ENCODE measurements at places on chromosomes 6 and 20.
A peak's percentile ranks its signal among the peaks of the same experiment; 100 is the strongest.

- no peak for DNase-seq
These were observed 61.7 kb downstream of the RIPOR3 start for GRCh38 chr20:50629670-50630045.

- DNase-seq, result no peak
These were observed 118.8 kb downstream of the MAP3K7 start for GRCh38 chr6:90468080-90468479.

DNA sequence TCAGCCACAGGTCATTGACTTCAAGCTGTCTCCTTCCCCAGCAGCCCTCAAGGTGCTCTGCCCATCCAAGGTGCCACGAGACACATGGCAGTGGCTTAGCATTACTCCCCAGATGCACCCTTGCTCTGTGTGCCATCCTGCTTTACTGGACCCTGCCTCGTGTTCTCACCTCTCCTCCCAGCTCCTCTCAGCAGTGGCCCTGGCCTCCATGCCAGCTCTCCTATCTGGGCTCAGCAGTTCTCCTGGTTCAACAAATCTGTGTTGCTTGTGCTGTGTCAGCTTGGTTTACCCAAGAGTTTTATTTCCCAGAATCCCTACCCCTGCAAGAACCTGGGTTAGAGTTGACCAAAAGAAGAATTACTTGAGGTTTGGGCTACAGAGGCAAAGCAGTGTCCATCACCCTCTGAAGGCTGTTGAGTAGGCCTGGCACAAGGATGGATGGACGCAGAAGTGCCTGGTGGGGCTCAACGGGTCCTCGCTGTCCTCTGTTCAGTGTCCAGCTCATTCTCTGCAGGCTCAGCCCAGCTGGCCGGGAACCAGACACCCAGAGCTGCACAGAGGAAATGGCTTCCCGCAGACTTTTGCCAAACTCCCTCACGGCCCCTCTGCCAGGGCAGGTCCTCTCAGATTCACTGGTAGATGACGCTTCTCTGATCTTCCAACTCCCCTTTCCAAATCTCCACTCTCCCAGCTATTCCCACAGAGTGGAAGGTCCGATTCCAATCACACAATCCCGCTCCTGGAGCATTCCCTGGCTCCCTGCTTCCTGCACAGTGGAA lies 82.6 kb downstream of the FOXA2 start:
- DNase-seq, result no peak

DNA sequence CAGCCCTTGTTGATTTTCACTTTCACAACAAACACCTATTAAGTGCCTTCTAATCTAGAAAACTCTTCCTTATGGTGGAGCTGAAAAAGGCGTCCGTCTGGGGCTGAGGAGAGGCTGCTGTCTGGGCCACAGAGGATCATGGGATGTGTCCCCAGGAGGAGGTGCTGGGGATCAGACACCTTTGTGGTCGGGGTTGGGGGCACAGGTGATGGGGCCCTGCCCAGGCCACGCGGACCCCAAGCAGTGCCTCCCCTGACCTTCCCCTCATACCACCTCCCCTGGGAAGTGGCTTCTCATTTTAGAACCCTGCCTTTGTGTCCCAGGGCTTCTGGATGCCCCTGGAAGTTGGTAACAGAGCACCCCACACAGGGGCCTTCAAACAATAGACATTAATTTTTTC lies 41.1 kb downstream of the SUN5 start:
- no peak for DNase-seq

DNA sequence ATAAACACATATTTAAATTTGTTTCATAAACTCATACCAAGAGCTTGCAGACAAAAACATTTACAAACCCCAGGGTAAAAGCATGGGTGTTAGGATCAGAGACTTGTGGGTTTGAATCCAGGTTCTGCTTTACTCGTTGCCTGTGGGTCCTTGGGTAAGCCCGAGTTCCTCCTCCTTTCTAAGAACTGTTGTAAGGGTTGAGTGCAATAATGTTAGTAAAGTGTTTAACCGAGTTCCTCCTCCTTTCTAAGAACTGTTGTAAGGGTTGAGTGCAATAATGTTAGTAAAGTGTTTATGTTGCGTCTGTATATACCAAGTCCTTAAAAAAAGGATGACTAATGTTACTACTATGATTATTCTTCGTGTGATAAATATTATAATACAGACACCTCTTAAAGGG lies 18.7 kb downstream of the CCDC170 start:
- DNase-seq, result no peak

DNA sequence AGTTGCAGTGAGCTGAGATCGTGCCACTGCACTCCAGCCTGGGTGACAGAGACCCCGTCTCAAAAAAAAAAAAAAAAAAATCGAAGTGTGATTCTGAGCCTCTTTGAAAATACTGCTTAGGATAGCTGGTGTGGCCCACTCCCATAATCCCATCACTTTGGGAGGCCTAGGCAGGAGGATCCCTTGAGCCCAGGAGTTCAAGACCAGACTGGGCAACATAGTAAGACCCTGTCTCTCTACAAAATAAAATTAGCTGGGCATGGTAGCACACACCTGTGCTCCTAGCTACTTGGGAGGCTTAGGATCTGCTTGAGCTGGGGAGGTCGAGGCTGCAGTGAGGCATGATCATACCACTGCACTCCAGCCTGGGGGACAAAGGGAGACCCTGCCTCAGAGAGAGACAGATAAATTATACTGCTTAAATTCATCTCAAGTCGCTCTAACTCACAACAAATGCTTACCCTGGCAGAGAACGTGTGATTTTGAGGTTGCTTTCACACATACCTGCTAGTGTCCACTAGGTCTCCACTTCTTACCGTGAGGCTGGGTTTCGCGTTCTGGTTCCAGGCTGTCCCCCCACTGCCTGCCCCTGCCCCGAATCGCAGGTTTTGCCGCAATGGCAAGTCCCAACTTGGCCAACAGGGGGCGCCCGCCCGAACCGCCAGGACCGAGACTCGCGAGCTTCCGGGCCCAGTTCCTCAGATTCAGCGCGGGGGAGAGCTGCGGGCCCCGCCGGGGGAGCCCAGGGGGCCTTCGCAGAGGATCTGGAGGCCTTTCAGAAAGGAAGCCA lies 12.3 kb upstream of the TMC2 start:
- DNase-seq, result peak; percentile 82

- DNase-seq, result peak; percentile 26
These were observed 6.9 kb upstream of the OSER1 start for GRCh38 chr20:44217342-44218092.

GRCh38 chr20:31670371-31671228 lies 32.9 kb downstream of the COX4I2 start:
- no peak for DNase-seq

DNA sequence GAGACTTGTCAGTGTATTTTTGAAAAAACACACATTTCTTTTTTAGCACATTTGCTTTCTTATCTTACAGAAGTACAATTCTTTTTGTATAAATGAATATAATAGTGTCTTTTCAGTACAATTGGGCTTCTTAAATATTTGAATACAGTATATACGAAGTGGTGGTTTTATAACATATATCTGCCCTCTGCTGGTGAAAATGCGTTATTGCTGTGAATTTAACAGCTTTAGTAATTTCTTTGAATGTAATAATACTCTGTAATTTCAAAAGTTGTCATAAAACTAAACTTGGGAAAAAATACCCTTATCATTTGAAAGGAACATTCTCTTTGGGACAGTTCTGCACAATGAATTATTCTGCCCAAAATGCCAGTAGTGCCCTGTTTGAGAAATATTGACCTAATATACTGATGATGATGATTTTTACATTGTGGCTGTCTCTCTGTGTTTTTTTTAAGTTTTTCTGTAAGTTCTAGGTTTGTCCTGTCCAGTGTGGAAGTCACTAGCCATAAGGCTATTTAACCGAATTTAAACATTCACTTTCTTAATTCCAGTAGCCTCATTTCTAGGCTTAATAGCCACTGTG lies 19.0 kb downstream of the SMAP1 start:
- no peak for DNase-seq

- DNase-seq, result no peak
These were observed 32.7 kb downstream of the COL21A1 start for GRCh38 chr6:56214703-56215101.

- DNase-seq, result no peak
These were observed 729 bp upstream of the ZHX3 start for GRCh38 chr20:41318271-41318649.

DNA sequence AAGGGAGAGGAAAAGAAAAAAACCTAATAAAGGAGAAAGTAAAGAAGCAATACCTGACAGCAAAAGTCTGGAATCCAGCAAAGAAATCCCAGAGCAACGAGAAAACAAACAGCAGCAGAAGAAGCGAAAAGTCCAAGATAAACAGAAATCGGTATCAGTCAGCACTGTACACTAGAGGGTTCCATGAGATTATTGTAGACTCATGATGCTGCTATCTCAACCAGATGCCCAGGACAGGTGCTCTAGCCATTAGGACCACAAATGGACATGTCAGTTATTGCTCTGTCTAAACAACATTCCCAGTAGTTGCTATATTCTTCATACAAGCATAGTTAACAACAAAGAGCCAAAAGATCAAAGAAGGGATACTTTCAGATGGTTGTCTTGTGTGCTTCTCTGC lies 70.8 kb upstream of the RNF146 start:
- DNase-seq, result no peak

- DNase-seq, result no peak
These were observed 11.3 kb downstream of the MBOAT1 start for GRCh38 chr6:20200761-20201630.

DNA sequence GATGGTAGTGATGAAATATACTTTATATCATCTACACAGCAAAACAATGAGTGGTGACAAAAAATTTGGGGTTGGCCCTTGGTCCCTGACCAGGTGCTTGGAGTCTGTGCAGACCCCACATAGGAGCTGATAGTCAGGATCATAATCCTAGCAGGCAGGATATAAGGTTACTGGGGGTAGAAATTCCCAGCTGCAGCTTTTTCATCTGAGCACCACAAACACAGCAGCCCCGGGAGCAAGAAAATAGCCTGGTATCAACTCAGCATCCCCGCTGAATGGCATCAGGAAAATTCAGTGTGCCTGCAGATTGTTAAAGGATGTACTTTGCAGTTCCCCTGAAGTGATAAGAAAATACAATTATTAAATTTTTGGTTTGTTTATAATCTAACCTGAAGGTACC lies 27.8 kb upstream of the RPL7L1 start:
- no peak for DNase-seq

GRCh38 chr6:89610149-89610642 lies 28.4 kb downstream of the LYRM2 start:
- peak; percentile 56 for DNase-seq

- DNase-seq, result no peak
These were observed 13.6 kb upstream of the TCF15 start for GRCh38 chr20:623704-624103.

GRCh38 chr6:8108031-8108660 lies 5.8 kb upstream of the EEF1E1 start:
- no peak for DNase-seq

DNA sequence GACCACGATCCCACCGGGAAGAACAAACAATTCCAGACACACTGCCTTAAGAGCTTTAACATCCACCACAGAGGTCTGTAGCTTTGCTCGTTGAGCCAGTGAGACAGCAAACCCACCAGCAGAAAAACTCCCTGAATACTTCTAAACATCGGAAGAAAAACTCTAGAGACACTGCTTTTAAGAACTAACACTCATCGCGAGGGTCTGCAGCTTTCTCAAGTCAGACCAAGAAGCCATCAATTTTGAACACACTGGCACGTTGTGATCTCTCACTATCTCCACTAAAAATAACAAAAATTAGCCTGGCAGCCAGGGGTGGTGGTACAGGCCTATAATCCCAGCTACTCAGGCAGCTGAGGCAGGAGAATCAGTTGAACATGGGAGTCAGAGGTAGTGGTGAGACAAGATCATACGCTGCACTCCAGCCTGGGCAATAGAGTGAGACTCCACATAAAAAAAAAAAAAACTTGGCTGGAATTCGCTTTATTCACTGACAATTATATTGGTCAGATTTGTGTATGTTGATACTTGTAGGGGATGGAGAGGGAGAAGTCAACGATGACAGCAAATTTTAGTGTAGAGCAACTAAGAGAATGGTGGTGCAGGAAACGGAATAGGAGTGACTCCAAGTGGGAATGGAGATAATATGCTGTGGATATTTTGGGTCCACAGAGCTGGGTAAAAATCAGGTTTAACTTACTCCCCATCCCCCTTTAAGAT lies 860 bp upstream of the TMEM14C start:
- no peak for DNase-seq

DNA sequence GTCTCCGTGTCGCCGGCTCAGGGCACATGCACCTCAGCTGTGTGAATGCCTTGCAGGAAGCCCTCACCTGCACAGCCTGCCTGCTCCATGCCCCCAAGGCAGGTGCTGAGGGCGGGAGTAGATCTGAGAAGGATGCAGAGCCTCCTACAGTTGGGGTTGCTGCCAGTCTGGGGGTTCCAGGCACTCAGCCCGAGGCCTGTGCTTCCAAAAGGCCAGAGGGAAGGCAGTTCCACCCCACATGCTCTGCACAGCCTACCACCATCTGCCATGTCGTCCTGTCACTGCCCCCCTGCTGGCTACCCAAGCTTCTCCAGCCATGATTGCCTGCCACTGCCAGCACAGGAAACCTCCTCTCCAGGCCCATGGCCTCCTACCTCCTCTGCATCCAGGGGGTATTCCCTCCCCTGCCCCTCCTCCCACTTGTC lies 19.3 kb downstream of the ACSS1 start:
- DNase-seq, result no peak

GRCh38 chr6:158174514-158174913 lies 6.4 kb downstream of the GTF2H5 start:
- no peak for DNase-seq

- DNase-seq, result no peak
These were observed 26.9 kb downstream of the RGS17 start for GRCh38 chr6:153104220-153104619.

GRCh38 chr6:51817832-51818231 lies 269.6 kb downstream of the PKHD1 start:
- DNase-seq, result no peak

DNA sequence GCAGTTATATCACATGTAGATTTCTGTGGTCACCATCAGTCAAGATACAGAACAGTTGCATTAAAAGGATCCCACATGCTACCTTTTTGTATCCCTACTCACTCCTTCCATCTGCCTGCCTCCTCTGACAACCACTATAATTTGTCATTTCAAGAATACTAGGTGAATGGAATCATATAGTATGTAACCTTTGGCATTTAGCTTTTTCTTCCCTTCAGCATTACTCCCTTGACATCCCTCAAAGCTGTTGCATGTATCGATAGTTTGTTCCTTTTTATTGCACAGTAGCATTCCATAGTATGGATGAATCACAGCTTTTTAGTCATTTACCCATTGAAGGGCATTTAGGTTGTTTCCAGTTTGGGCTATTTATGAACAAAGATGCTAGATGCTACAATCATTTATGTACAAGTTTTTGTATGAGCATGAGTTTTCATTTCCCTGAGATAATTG lies 26.1 kb downstream of the NCOA7 start:
- no peak for DNase-seq

DNA sequence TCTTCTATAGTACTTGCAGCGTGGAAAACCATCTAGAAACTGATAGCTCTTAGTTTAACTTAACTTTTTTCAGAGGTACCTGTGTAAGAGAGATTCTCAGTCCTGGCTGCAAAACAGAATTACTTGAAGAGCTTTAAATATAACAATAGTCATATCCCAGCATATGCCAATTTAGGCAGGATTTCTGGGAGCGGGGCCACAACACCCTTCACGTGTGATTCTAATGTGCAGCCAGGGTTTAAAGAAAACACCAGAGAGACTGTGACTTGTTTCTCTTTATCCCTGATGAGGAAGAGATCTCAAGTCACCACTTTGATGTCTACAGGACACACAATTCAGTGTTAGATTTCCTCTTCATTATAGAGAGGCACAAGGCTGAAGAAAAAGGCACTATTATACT lies 103.7 kb downstream of the PDSS2 start:
- no peak for DNase-seq
